LoVo (cell line): ENCODE measurements at places on chromosomes 12 and 14.

GRCh38 chr12:57475271-57476161 is 4.2 kb downstream of the ARHGAP9 start:
- DNase-seq = no peak

DNA sequence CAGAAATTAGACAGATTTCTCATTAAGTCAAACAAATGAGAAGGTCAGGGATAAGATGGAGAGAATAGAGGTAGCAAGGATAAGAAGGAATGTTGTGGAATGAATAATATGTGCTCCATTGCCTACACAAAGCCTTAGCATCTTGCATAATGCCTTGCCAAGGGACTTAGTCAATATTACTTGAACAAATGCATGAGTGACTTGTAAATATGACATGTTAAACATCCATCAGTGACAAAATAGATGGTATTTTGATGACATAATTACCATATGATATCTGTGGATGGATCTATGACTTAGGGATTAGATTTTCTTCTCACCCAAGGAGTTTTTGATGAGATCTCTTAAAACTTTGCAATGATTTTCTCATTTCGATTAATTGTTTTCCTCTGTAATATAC is 194.1 kb upstream of the RASSF8 start:
- no peak for DNase-seq

DNA sequence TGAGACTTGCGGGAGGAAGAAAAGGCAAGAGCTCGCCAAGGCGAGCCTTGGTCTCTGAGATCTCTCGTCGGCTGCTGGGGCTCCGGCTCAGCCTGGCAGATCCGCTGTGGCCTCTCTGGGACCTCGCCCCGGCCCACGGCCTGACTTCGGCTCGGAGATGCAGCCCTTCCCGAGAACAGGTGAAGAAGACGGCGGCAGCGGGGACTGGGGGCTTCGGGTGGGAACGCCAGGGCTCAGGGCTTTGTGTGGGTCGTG is 6.0 kb upstream of the HOXC9 start:
- no peak for DNase-seq

- no peak for DNase-seq
These were observed 18.4 kb downstream of the SIVA1 start for GRCh38 chr14:104771374-104771773.

- DNase-seq = no peak
These were observed 259.6 kb downstream of the BTG1 start for GRCh38 chr12:91885851-91886731.

DNA sequence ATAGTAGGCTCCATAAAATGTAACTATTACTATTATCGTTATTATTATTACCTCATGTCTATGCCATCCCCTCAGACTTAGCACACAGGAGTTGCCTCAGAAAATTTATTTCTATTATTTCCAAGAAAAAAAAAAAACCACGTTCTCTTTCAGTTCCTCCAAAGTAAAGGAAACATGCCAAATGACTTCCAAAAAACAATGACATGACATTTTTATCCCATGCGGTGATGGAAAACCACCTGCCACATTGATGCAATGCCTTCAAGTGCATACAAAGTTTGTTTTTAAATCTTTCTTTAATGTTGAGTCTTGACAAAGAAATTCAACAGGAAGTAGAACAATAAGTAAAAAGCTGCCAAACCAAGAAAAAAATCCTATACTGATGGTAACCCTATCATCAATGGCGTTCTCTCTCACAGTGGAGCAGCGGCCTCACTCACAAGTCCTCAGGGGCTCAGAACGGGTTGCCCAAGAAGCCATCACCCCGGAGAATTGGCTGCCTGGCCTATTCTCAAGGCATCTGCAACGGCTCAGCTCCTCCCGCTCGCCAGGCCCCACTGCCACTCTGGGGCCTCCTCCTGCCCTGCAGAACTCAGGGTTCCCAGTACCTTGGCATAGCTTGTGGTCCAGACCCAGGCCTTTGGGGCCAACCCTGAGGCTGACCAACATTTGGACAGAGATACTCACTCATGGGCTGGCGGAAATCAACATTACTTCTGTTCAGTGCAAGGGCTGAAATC is 51.9 kb downstream of the SERPINA3 start:
- DNase-seq = no peak

DNA sequence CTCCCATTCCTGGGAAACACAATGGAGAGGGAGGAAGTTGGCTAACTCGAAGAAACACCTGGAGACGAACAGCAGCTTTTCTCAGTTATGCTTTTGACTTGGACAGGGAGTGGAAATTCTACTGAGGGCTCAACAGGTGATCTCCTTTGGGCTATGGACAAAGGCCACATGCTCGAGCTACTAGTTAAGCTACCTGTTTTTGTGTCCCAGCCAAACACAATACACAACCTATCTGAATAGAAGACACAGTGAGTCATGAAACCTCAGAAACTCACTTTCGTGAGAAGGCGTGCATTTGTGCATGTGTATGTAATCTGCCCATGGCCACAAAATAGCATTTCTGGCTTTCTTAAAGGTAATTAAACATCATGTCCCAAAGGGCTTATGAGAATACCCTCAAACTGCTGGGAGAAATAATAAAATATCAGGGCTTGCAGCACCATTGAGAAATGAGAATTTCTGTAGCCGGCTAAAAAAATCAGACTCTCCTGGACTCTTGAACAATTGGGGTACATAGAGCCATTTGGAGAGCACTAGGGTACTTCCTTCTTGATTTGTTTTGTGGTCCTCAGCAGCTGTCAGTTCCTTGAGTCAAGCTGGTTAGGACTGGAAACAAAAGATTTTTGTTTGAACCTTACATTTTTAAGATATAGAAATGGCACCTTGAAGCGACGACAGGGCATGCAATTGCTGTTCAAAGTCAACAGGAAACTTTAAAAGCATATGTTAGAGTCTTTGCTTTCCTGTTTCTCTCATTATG is 85.5 kb upstream of the PTHLH start:
- DNase-seq = no peak

DNA sequence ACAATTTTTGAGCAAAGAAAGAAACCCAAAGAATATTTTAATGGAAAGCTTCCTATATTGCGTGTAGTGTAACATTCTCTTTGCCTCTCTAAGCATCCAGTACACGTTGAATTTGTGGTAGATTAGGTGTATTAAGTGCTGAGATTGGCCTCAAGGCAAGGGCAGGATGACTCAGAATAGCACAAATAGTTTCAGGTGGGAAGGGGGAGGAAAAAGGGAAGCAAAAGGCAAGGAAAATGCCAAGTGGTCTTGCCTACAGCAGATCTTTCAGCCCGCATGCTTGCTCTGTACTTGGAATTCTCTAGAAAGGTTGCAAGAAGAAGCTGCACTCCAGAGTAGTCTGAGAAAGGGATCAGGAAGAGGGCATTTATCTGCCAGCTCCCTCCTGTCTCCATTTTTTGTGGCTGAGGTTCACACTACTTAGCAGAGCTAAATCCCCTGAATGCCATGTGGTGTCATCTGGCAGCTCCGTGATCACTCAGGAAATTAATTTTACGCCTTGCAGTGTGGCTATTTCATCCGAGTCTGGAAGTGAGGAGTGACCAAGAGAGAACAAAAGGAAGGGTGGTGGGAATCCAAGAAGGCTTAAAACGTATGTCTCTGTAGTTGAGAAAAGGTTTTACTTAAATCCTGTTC is 28.5 kb downstream of the CDKN1B start:
- no peak for DNase-seq

DNA sequence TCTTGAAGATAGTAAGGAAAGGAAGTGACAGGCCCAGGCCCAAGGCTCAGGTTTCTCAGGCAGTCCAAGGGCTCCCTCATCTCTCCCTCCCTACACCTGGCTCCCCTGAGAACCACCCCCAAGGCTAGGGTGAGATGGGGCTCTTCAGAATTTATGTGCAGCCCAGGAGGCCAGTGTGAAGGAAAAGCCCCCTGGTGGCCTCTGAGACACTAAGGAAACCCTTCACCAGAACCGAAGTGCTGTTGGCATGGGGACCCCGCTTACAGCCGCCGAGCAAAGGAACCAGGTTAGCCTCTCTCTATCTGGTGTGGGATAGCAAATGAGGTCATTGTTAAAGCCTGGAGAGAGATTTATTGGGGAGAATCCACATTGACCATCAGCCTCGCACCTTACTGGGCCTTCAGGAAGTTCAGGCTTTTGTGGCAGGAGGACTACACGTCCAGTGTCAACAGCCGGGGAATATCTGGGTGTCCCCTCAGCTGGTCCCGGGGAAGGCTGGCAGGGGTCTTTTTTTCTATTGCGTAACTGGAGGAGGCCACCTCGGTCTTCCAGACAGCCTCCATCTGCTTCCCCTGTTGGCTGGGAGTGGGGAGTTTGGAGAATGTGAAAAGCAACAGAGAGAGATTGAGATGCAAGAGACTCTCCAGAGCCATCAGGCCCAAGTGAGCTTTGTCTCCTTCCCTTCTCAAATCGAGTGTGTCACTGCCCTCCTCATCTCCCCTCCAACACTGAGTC is 18.1 kb downstream of the FAM186B start:
- DNase-seq = no peak

DNA sequence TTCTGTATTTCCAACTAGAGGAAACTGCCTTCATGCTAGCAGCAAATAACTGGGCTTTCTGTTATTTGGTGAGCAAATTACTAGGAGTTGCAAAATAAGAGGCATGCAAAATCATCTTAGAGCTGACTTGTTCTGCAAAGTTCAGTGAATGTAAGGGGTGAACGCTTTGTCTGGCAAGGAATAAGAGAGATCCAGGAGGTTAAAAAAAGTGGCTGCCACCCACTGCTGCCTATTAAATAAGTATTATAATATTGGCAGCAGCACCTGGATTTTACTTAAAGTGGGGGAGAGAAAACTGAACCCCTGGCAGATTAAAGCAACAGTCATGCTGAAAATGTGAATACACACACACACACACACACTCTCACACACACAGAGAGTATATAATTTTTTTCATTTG is 557.0 kb downstream of the FLRT2 start:
- DNase-seq = no peak

DNA sequence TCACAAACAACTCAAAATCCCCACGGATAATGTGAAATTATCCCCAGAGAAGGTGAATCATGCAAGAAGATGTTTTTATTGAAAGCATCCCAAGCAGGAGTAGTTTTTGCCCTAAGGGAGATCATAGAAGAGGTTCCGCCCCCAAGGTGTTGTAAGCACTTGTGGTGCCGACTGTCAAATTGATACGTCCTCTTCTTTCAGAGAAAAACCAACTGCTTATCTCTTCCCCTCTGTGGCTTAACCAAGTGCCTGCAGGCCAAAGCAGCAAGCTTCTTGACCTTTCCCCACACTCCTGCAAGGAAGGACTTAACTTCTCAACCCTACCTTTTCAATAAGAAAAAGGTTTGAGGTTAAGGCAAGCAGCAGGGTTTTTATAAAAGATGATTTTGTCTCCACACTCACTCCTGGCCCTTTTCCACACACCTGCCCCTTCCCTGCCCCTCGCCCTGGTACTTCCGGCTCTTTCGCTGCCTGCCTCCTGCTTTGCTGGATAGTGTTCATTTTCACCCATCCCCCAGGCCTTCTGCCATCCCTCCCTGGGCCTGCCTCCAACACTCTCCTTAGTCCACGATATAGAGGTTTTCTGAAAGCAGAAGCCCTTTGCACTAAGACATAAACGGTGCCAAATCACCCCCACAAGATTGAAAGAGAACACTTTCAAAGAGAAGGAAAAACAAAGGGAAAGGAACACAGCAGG is 114.5 kb downstream of the EGLN3 start:
- no peak for DNase-seq

GRCh38 chr12:51592034-51592705 is 1.1 kb downstream of the SCN8A start:
- no peak for DNase-seq

GRCh38 chr12:90593596-90594295 is 361.2 kb downstream of the CCER1 start:
- DNase-seq = no peak

GRCh38 chr12:42546709-42547108 is 42.8 kb downstream of the PRICKLE1 start:
- no peak for DNase-seq

GRCh38 chr12:75870878-75871277 is 160.7 kb downstream of the PHLDA1 start:
- no peak for DNase-seq

GRCh38 chr12:127548123-127548553 is 718.8 kb upstream of the TMEM132C start:
- DNase-seq = no peak

- peak; percentile 74 for DNase-seq
These were observed 42.1 kb downstream of the KDM2B start for GRCh38 chr12:121538699-121539061.

DNA sequence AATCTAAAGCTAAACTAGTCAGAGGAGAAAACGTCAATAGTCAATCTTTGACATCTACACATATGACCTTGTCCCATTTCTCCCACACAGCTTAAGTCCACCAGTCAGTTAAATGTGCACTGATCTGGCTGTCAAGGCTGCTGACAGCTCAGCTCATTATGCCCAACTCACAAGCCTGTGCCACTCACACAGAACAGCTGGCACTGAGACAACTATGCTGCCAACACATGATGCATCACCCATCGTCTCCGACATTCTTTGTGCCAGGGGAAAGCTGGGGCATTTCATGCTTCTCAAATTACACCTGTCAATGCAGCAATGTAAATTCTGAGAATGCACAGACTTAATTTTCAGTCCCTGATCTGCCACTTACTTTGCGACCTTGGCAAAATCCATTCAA is 25.3 kb downstream of the GNS start:
- DNase-seq = peak; percentile 36

DNA sequence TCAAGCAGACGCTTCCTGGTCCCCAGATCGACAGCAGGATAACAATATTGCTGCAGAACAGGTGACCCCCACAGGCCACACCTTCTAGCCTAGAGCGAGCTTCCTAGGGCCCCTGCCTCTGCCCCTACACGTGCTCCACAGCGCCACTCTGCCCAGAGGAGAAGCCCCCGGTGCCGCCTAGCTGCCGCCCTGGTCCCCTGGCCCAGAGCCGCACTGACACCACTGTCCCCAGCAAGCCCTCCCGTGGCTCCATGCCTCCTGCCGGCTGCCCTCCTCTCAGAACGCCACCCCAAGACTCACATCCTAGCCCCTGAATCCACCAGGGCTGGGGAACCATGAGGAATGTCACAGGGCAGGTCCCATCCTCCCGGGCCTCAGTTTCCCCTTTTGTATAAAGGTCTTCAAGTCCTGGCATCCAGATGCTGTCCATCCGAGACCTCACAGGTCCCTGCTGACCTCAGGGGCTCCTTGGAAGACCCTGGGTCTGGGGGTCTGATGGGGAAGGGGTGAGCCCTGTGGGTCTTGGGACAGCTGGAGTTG is 31.0 kb downstream of the JAG2 start:
- no peak for DNase-seq

GRCh38 chr12:121799842-121800693 is 3.7 kb upstream of the SETD1B start:
- DNase-seq = peak; percentile 93

- DNase-seq = no peak
These were observed 1334.4 kb upstream of the FLRT2 start for GRCh38 chr14:84195514-84195913.

- DNase-seq = no peak
These were observed 93.8 kb upstream of the MDM1 start for GRCh38 chr12:68425998-68426397.

GRCh38 chr14:28381656-28382055 is 384.9 kb upstream of the FOXG1 start:
- no peak for DNase-seq
